ENCODE measurements at places on chromosomes 4 and X.

DNA sequence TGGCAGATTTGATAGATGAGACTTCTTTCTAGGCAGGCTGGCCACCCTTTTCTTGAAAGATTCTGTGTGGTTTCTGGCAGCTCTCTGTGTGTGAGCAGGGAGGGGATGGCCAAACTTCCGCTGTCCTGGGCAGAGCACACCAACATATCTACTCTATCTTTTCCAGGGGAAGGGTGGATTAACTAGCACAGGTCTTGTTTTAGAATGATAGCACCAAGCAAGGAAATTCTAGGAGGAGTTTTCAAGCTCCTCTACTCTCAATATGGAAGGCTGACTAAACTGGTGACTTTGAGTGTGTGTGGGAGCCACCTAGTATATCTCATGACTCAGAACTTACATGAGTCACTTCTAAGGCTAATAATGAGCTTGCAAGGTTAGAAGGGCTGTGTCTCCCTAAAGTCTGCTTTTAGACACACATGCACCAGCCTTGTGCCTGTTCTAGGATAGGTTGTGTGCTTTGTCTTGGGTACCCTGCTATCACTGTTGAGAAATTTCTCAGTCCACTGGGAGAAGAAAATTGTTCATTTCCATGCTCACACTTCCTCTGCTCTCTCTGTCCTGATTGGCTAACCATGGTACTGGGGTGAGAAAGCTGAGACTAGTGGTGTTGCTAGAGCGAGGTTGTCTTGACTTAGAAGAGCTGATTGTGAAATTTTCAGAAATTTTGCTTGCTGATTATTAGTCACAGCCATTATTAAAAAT lies 72.9 kb downstream of the YIPF6 start:
- DNase-seq, result no peak

DNA sequence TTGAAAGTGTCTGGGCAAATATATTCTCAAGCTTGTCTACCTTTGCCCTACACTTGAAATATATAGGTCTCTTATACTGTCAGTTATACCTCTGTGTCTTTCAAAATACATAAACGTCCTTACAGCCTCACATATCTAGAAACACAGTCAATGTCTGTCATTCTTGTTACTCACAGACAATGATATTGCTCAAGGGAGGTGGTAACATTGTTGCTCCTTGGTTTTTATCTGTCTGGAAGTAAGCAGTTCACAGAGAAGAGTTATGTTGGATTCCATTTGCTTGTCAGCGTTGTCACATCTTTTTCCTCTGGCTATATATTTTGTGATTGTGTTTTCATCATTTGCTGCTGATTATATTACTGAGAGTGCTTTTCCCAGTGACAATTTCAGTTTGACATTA lies 1528.9 kb downstream of the PCDH7 start:
- DNase-seq, result no peak

GRCh38 chrX:45771560-45772340 lies 571.1 kb upstream of the DIPK2B start:
- peak; percentile 25 for DNase-seq

- no peak for DNase-seq
These were observed 8.5 kb downstream of the CNKSR2 start for GRCh38 chrX:21382715-21383114.

GRCh38 chr4:3832536-3833220 lies 66.5 kb downstream of the ADRA2C start:
- DNase-seq, result no peak

Measured in naive thymus-derived CD8-positive, alpha-beta T cell (primary cell).